ENCODE measurements at places on chromosomes 2 and 18.

DNA sequence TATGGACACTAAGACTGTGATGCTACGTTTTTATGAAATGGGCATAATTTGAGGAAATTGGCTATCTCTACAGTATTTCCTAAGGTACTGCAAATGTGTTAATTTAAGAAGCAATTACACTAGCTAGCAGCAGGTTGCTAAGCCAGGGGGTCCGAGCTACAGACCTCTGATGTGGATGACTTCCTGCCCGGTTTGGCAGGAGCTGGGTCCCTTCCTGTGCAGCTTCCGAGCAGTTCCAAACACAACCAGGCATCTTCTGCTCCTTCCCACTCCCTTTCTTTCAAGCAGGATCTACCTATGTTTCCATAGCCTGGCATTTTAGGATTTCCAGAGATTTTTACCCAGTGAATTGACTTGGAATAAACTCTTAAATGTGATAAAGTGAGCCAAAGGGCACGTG is 55.7 kb downstream of the SCN2A start:
- DNase-seq, result no peak

GRCh38 chr18:23209796-23210195 is 74.5 kb downstream of the CABLES1 start:
- no peak for DNase-seq

DNA sequence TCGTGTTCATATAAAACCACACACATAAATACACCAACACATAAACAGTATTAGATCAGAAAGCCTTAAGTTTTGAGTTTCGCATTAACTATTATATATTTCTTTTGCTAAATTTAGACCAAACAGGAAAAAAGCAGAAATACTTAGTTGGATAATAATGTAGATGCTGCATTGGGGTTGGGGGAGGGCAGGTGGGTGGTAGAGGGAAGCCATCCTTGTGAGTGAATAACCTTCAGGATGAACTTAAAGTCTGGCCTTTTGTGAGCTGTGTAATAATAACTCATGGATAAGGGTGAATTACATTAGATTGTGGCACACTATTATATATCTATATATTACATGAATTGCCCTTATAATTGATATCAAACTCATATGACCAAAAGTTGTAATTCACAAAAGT is 174.7 kb downstream of the WDR7 start:
- no peak for DNase-seq

DNA sequence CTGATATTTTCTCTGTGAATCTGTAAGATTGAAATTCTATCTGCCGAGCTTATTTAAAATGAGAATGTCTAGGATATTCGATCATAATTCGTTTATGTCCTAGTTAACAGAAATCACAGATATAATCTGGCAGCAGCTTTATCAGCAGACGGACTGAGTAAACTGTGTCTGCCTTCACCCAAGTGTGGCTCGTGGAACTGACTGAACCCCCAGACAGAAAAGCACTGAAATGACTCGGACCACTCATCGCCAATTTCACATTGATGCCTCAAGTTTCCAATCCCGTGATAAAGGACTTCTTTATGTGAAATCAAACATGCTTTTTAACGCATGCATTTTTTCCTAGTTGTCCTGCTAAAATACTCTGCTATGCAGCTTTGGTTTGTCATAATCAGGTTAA is 15.9 kb downstream of the TNFRSF11A start:
- DNase-seq, result no peak

DNA sequence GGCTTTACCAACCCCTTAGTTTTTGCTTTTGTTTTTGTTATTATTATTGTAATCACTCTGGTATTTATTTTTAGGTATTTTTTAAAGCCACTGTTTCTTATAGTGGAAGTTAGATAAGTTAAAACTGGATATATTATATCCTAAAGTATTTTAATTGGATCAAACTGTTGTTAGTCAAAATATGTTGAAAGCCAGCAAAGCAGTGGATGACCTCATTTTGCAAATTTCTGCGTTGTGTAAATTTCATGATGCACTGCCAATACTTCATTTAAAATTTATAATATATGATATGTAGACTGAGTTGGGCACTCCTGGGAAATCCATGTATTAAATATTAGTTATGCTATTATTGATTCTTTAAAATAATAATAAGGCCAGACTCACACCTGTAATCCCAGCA is 661.7 kb upstream of the NRXN1 start:
- no peak for DNase-seq

- no peak for DNase-seq
Measured at GRCh38 chr2:109339519-109339966, 210.5 kb downstream of the SH3RF3 start.

DNA sequence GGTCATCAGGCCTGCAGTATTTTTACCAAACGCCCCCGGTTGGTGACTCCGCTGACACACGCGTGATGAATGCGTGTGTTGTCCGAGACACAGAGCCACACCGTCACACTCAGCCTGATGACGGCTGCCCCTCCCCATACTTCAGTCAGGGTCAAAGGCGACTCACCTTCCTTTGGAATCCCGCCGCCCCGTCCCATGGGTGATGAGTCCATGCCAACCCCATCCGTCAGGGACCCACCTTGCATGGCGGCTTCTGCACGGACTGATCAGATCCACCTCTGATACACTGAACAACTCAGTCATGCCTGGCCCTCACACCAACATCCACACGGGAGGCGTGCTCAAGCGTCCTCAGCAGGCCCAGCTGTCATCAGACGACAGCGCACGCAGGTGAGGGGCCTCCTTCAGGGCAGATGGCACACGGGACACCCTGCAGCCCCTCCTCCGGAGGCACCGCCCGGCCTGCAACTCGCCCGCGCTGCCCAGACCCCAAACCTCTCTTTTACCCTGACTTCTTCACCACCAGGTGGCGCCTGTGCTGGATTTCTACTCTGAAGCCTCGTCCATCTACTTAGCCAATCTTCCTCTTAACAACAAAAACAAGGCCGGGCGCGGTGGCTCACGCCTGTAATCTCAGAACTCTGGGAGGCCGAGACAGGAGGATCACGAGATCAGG is 89.2 kb downstream of the ZNF516 start:
- DNase-seq, result no peak

DNA sequence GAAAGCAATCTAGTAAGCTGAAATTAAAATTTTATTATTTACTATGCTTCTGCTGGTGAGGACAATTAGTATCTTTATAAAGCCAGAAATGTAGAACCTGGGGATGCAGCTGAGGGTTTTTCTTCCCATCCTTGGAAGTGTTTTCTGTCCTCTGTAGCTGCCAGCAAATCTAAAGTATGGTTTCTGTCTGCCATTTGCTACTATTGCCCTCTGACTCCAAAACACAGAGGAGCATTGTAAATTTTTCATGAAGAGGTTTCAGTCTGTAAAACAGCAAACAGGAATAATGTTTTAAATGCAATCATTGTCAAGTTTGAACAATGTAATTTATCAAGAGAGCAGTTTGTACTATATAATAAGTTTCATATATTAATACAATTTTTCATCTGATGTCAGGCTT is 258.8 kb downstream of the ZNF407 start:
- no peak for DNase-seq

DNA sequence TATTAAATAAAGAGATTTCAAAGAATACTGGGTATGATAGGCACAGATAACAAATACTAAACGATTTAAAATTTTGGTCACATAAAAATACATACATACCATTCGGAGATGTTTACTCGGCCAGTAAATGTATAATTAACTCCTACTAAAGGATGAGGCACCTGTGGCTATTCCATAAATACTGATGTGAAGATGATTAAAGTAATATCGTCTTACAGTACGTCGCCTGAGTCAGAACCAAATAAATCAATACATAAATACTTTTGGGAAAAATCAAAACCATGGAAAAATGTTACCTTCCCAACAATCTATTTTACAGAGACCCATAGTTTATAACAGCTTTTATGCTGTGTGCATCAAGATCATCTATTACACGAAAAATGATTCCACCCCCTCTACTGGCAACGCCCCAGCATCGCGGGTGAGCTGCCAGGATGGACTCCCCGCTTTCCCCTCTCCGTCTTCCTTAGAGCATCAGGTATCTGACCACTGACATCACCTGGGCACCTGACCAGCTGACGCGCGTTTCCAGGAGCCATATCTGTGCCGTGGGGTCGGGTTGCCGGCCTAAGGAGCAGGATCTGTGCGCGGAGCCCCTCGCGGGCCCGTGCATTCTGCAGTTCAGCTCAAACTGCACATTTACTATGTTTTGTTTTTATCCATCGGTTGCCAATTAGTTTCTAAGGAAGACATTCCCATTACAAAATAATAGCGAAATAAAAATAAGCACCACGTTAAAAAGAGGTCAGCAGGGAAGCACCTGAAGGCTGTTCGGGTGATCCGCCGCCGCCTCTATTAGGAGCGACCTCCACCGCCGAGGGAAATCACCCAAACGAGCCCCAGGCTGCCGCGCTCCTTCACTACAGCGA is 901 bp downstream of the ICA1L start:
- peak; percentile 58 for DNase-seq

DNA sequence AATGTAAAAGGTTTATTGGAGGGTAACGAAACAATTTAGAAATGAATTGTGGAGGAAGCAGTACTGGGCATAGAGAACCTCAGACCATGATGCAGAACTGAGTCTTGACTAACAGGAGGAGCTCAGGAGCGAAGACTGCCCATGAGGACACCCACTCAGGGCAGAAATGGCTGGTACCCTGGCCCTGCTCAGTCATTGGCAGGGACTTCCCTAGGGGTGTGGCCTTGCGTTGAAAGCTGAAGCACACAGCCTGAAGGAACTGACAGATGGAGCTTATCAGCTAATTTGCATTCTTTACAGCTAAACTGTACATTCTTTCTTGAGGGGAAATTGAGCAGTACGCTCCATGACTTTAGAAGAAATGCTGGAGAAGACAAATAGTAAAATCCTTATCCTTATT is 57.1 kb downstream of the PDK1 start:
- DNase-seq, result no peak

DNA sequence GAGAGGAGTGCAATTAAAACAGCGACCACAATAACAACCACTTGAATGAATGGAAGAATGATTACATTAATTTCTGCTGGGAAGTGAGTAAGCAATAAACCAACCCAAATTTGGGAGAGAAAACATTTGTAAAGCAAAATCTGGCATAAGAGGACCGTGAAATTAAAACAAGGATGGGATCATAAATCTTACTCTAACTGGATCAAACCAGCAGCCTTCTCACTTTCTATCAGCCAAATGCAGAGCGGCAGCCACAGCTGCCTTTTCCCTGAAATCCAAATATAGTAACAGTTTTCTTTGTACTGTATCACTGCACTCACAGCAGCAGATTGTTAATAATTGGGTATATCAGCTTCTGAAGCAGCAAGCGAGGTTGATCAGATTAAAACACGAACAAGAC is 245.2 kb upstream of the REG3G start:
- no peak for DNase-seq

DNA sequence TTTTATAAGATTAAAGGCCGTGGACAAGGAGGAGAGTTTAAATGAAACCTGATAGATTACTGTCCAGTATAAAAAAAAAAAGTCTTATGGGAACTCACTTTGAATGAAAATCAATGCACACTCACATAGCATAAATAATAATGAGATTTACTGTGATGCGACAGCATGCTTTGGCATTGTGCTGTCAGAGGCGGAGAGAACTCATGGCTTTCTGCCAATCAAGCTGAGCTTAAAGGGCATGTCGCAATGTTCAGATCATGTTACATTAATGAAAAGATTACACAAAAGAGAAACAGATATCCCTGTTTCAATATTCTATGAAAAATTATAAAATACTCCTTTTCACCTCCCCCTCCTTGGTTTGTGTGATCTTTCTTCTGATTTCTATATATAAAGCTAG is 310.8 kb downstream of the ERBB4 start:
- no peak for DNase-seq

DNA sequence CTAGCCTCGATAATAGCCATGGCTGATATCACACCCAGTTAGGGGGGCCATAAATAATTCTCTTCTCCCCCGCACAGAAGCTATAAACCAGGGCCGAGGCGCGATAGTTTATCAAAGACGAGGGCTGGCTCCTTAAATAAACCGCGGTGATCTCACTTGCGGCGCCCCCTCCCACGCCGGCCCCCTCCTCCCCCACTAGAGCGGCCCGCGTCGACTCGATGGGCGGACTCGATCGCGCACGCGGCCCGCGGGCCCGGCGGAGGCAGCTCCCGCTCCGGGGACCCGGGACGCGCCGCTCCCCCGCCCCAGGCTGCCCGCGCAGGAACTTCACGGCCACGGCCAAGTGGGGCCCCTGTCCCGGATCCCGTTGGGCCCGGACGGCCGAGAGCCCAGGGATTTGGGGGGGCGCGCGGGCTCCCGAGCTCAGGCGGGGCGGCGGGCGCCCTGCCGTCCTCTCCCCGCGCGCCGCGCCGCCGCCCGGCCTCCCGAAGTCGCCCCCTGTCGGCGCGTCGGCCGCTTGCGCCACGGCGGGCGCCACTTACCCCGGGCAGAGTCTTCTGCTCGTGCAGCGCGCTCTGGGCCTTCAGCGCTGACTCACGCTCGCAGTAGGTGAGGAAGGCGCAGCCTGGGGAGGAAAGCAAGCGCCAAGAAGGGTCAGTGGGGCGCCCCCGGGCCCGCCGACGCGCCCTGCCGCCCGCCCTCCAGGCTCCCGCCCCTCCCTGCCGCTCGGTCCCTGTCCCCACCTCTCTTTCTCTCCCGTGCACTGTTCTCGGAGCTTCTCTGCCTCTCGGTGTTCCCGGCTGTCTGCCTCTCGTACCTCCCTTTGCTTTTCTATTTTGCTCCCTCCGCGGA is 80.4 kb downstream of the CELF4 start:
- no peak for DNase-seq

DNA sequence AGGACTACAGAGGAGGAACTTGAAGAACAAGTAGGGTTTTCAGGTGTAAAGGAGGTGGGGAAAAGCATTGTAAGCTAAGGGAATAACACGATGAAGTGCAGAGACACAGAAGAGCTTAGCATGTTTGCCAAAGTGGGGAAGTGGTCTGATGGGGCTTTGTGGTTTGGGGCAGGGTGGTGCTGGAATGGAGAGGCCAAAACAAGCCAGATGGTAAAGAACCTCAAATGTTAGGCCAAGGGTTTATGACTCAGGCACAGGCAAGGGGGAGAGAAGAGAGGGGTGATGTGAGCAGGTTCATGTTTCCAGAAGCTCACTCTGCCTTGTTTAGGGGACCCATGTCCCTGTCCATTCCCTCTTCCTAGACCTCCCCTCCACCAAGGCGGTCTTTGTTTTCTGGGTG is 104.5 kb upstream of the YWHAQ start:
- no peak for DNase-seq

GRCh38 chr2:94999431-94999883 is 26.1 kb upstream of the MAL start:
- no peak for DNase-seq

DNA sequence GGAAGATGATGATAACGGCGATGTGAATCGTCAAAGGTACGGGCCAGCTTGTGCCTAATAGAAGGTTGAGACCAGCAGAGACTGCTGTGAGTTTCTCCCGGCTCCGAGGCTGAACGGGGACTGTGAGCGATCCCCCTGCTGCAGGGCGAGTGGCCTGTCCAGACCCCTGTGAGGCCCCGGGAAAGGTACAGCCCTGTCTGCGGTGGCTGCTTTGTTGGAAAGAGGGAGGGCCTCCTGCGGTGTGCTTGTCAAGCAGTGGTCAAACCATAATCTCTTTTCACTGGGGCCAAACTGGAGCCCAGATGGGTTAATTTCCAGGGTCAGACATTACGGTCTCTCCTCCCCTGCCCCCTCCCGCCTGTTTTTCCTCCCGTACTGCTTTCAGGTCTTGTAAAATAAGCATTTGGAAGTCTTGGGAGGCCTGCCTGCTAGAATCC is 3.0 kb downstream of the FZD7 start:
- no peak for DNase-seq
